Psoas muscle (tissue), 8 donors: ENCODE measurements at places on chromosomes 1 and 21. TPM values are rescaled to one million over a fixed set of nuclear protein-coding genes. Genes with fewer than 3 reads are reported as not detected.
A peak's percentile ranks its signal among the peaks of the same experiment; 100 is the strongest.

GRCh38 chr1:111879081-111879480, 110.4 kb downstream of the KCND3 start:
- no peak for DNase-seq

DNA sequence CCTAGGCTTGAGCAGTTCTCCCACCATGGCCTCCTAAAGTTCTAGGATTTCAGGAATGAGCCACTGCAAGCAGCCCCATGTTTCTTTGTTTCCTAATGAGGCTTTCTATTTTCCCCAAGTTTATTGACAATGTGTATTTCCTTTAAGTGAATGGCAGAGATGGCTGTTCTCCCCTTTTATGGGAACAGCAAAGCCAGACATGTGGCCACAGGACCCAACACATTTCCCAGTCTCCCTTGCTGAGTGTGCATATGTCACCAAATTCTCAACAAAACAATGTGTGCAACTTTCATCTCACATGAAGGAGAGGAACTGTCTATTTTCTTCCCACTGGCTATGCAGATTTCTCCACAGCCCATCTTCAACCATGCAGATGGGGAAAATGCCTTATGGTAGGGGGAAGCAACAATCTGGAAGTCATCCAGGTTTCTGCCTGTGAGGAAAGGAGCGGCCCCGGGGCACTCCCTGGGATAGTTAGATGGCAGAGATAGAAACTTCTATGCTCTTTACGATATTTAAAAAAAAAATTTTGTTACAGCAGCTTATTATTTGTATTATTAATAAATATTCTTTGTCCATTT, 28.6 kb upstream of the MAP10 start:
- DNase-seq, result no peak

- no peak for DNase-seq
These were observed 25.4 kb downstream of the UROD start for GRCh38 chr1:45037456-45037855.

The SLC1A7 gene
- polyA plus RNA-seq, result 0.59 TPM

DNA sequence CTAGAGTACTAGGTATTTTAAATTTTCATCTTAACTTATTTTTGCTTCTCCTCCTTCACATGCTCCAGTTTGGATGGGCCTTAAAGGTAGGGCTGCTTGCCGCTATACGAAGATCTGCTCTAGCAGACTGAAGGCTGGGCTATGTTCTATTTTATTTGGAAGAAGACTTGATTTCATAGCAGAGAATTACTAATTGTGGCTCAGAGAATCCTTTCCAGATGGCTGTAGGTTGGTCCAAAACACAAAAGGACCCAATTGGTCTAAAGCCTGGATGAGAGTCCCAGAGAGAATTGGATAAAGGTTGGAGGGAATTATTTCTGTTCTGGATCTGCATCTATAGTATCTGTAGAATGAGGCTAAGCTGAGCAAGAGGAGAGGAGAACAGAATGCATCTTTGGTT, 719.4 kb upstream of the PTBP2 start:
- DNase-seq, result no peak

GRCh38 chr1:40976952-40977690, 2.4 kb upstream of the CTPS1 start:
- no peak for DNase-seq

DNA sequence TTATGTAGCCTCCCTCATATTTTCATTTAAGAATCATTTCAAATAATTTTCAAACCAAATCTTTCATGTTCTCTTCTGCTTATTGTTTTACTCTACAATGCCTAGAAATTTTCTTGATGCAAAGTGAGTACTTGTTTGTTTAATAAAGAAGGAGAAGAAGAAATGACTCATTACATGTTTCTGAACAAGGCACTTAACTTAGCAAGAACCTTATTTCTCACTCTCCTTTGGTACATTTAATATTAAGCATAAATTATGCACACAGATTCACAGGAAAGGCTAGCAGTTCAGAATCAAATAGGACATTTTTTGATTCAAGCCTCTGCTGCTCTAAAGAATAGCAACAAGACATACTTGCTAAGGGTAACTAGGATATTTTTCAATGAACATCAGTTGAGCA, 9.1 kb downstream of the SCYL3 start:
- DNase-seq, result no peak

DNA sequence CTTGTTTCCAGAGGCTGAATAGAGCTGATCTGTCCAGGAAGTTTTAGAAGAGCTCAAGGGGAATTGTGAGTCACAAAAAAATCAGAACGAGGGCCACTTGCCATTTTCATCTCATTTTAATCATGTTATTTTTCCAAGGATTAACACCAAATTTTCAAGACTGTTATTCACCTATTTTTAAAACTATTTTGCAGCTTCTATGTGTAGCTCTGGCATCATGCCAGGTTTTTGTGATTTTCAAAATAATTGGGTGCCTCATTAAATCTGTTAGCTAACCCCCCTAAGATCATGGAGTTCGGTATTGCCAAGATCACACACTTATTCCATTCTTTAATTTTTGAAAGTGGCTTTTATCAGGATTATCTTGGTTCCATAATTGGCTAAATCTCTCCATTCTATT, 90.9 kb downstream of the RGS7 start:
- no peak for DNase-seq

The KRTAP13-4 gene
- not detected for polyA plus RNA-seq

- DNase-seq, result no peak
These were observed 110.4 kb downstream of the RNF220 start for GRCh38 chr1:44515416-44515815.

The CFHR4 gene
- polyA plus RNA-seq, result not detected

GRCh38 chr21:35510957-35511695, 462.0 kb upstream of the RUNX1 start:
- DNase-seq, result no peak

- DNase-seq, result no peak
These were observed 9.9 kb upstream of the C1orf141 start for GRCh38 chr1:67144696-67145095.

GRCh38 chr1:198042168-198042567, 114.6 kb upstream of the NEK7 start:
- no peak for DNase-seq

DNA sequence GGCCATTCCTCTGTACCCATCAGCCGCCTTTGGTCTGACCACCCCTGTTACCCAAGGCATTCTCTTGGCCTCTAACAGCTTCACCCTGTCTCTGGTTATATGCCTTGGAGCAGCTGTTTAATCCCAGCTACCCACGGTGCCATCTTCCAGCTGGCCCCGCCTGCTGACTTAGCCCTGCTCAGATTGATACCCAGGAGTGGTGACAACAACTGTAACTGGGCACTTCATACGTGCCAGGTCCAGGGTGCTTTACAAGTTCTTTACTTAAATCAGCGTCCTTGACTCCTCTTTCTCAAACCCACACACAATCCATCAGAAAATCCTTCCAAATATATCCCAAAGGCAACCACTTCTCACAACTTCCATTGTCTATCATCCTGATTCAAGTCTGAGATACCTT, 37.2 kb upstream of the HMGB4 start:
- no peak for DNase-seq

GRCh38 chr1:57088653-57089052, 122.8 kb upstream of the C8B start:
- DNase-seq, result no peak

GRCh38 chr1:221858818-221859611, 117.1 kb upstream of the DUSP10 start:
- DNase-seq, result peak; percentile 24

- no peak for DNase-seq
These were observed 19.0 kb upstream of the VCAM1 start for GRCh38 chr1:100700586-100700985.

GRCh38 chr1:52550447-52550846, 2.4 kb downstream of the TUT4 start:
- no peak for DNase-seq

GRCh38 chr1:233638513-233638912, 24.6 kb downstream of the KCNK1 start:
- DNase-seq, result no peak

- DNase-seq, result no peak
These were observed 5.6 kb upstream of the SLC2A5 start for GRCh38 chr1:9075022-9075421.

The OR2T33 gene
- not detected for polyA plus RNA-seq

The CHIA gene
- polyA plus RNA-seq, result not detected
